ENCODE measurements at places on chromosomes 5 and 9. TPM values are rescaled to one million over a fixed set of nuclear protein-coding genes. Genes with fewer than 3 reads are reported as not detected.
A peak's percentile ranks its signal among the peaks of the same experiment; 100 is the strongest.

- DNase-seq: no peak
- no peaks in the 10 kb centered on the region for H3K27me3 ChIP-seq
- peaks cover 15% of the 10 kb centered on the region for H3K4me1 ChIP-seq
- no peak overlapping the region for H3K4me3 ChIP-seq
Observed at GRCh38 chr9:23741351-23741750, 84.7 kb downstream of the ELAVL2 start.

DNA sequence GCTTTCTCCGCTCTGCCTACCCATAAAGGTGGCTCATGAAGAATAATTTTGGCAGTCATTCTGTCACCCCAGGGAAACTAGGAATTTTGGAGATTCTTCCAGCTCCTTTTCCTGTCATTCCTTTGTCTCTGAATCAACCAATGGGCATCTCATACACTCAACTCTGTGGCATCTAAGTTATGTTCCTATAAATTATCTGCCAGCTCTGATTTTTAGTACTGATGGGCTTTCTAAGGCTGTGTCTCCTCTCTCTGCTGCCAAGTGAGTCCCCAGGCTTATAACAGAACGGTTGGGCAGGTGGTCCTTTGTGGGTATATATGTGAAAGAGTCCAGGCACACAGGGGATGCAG lies 226.8 kb downstream of the NMUR2 start:
- no peaks in the 10 kb centered on the region for H3K27me3 ChIP-seq
- no peak overlapping the region for H3K4me3 ChIP-seq
- no peak for DNase-seq
- H3K4me1 ChIP-seq: no peaks in the 10 kb centered on the region
- H3K36me3 ChIP-seq: no peaks in the 10 kb centered on the region

GRCh38 chr9:95605816-95606488 lies 89.2 kb upstream of the PTCH1 start:
- H3K4me3 ChIP-seq: no peak overlapping the region
- no peaks in the 10 kb centered on the region for H3K36me3 ChIP-seq
- no peak overlapping the region for H3K27ac ChIP-seq
- H3K4me1 ChIP-seq: no peaks in the 10 kb centered on the region
- H3K27me3 ChIP-seq: no peaks in the 10 kb centered on the region
- no peak for DNase-seq

DNA sequence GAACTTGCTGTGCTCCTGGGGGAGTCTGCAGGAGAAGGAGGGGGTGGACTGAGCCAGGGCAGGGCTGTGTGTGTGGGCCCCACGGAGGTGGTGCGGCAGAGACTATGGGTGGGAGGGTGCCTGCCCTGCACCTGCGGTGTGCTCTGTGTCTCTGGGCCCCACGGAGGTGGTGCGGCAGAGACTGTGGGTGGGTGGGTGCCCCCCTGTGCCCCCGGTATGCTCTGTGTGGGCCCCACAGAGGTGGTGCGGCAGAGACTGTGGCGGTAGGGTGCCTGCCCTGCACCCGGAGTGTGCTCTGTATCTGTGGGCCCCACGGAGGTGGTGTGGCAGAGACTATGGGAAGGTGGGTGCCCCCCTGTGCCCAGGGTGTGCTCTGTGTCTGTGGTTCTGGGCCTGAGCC lies 103.7 kb downstream of the EHMT1 start:
- no peak overlapping the region for H3K27ac ChIP-seq
- no peak overlapping the region for H3K4me3 ChIP-seq
- H3K27me3 ChIP-seq: no peaks in the 10 kb centered on the region
- H3K36me3 ChIP-seq: no peaks in the 10 kb centered on the region

- H3K36me3 ChIP-seq: no peaks in the 10 kb centered on the region
- H3K27ac ChIP-seq: no peak overlapping the region
- H3K4me3 ChIP-seq: no peak overlapping the region
- no peaks in the 10 kb centered on the region for H3K4me1 ChIP-seq
- DNase-seq: peak; percentile 91
- H3K27me3 ChIP-seq: no peaks in the 10 kb centered on the region
Observed at GRCh38 chr9:116550696-116551436, 136.2 kb upstream of the TRIM32 start.

DNA sequence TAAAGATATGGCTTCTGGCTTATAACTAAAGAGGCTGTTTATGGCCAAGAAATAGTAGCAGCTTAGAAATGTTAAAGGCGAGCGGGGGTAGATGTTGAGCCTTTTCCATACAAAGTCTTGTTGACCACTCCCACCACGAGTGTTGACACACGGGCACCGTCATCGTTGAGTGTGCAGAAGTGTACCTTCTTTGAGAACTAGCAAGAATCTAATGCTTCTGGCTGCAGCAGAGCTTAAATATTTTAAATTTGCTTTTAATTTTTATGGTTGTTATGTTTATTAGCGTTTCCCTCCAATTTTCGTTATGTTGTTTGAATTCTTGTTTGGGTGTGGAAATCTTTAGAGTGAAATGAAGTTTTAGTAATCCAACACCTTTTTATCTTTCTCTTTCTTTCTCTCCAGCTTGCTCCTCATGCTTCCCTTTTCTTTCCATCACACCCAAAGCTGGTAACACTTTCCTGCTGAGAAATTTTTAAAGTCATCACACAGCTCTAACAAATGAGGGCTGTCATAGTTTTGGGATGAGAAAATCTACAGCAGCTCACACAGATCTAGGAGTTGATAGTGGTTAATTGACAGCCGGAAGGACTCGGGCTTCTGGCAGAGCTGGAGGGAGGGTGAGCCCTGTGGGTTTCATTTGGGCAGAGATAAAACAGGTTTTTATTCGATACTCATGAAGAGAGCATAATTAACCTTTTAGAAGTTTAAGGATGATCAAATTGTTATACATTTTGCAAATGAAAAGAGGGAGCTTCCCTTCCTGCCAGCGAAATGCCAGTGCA lies 120.1 kb upstream of the ZNF608 start:
- no peak overlapping the region for H3K27ac ChIP-seq
- H3K27me3 ChIP-seq: no peaks in the 10 kb centered on the region
- no peak overlapping the region for H3K4me3 ChIP-seq
- no peak for DNase-seq

The SPINK4 gene
- 7.8 TPM for total RNA-seq

The SLC25A2 gene
- not detected for total RNA-seq

The ALDH1B1 gene
- 24.7 TPM for total RNA-seq
